ENCODE measurements at places on chromosomes 3 and 15. TPM values are rescaled to one million over a fixed set of nuclear protein-coding genes. Genes with fewer than 3 reads are reported as not detected.

The FGF7 gene
- not detected for total RNA-seq

The NR1I2 gene
- not detected for total RNA-seq

The RLBP1 gene
- total RNA-seq: 0.13 TPM

The PYGO1 gene
- total RNA-seq: 7.7 TPM

The ZDHHC3 gene
- 45.9 TPM for total RNA-seq

The TGM5 gene
- total RNA-seq: not detected

The MEGF11 gene
- 0.53 TPM for total RNA-seq
